ENCODE measurements at places on chromosomes 2 and 18.

GRCh38 chr2:195649629-195650190 lies 7.3 kb upstream of the SLC39A10 start:
- no peak for DNase-seq

DNA sequence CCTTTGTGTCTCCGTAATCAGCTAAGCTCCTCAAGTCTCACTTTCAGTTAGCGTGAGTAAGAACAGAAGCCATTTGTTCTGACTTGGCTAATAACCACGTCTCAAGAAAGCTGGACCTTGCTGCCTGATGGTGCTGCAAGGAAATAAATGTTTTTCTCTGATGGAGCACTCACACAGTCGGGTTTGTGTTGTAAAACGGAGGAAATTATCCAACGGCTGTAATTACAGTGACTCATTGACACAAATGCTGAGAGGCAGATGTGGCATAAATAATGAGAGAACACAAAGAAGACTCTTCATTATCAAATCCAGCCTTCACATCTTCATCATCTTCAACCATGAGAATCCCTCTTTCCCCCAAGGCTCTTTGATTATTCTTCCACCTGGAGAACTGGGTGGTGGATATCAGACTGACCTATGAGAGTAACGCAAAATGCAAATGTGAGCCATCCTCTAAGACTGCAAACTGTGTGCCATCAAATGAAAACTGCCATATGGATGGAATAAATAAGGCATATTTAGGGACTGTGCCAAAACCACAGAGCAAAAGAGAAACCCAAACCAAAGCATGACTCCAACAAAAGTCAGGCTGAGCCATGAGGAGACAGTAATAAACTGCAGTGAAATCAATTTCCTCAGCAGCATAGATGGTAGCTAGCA lies 252.6 kb downstream of the RND3 start:
- peak; percentile 19 for DNase-seq

- DNase-seq: no peak
Observed at GRCh38 chr18:10381951-10382350, 72.5 kb upstream of the APCDD1 start.

GRCh38 chr2:177143444-177143843 lies 69.2 kb upstream of the HNRNPA3 start:
- no peak for DNase-seq

DNA sequence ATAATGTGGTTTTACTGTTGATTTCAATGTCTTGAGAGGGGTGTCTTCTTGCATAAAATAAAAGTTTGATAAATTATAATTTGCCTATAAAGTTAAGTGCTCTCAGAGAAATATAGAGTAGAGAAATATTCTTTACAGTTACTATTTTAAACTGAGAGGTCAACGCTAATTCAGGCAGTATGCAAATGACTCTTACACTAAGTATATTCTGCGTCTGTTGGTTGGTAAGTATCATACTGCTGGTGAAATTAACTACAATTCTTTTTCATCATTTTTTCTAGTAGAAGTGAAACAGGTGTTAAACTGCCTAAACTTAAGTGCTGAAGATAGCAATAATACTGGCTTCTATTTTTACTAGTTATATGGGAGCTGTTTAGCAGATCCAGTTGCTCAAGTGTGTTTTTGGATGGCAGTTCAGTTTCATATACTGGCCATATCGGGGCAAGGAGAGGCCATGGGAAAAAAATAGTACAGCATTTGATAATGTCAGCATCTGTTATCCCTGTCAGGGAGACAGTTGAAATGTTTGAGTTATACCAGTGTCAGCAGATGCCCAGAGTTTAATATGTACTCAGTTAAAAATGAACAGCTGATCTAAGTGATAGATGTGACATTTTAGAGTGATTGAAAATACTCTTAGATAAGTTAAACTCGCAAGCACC lies 86.2 kb downstream of the MIB1 start:
- DNase-seq: no peak

- DNase-seq: no peak
Observed at GRCh38 chr2:104736026-104736425, 117.9 kb upstream of the POU3F3 start.

- no peak for DNase-seq
Observed at GRCh38 chr18:31376477-31376876, at the start of gene DSG4. TSS of gene DSG4 (plus strand) at chr18:31376777. CDS start at chr18:31376912, 135 bp downstream.

GRCh38 chr2:84319581-84319980 lies 139.5 kb downstream of the SUCLG1 start:
- DNase-seq: no peak

DNA sequence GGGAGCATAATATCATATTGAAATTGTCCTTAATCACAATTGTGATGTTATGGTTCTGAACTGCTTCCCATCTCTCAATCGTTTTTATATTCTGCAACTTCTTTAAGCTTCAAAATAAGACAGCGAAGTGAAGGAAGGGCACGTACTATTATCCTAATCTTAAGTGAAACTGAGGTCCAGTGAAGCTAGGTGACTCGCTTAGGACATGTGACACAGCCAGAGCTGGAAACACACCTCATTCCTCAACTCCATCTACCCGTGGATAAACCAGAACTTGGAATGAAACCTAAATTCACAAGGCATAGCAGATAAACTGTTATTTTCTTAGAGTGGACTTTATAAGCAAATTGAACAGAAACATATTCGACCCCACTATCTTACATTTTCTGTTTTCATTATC lies 191.2 kb upstream of the PXDN start:
- no peak for DNase-seq

DNA sequence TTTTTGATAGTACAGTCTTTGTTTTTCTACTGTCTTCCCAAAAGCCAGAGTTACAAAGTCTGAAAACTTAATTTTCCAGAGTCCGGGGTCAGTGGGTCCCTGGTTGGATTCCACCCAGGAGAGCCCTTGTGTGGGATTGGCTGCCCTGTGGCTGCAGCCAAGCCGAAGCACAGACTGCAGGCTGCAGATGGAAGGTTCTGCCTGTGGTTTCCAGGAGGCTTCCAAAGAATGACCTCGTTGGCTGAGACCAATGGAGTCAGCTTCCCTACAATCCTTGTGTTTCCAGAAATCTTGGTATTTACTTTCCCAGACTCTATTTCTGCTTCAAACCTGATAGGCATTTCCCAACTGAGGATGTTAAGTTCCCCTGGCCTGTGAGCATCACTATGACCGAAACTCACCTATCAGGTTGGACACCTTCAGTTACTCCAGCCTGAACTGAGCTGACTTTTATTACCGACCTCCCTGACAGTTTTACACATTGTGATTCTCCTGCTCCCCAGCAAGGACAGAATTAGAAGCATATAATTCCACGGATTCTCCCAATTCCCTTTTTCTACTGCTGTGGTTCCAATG lies 117.5 kb upstream of the CCDC68 start:
- no peak for DNase-seq

- DNase-seq: no peak
Observed at GRCh38 chr2:163659224-163659623, 76.6 kb downstream of the FIGN start.

GRCh38 chr2:17052001-17052400 lies 386.4 kb upstream of the CYRIA start:
- DNase-seq: no peak

DNA sequence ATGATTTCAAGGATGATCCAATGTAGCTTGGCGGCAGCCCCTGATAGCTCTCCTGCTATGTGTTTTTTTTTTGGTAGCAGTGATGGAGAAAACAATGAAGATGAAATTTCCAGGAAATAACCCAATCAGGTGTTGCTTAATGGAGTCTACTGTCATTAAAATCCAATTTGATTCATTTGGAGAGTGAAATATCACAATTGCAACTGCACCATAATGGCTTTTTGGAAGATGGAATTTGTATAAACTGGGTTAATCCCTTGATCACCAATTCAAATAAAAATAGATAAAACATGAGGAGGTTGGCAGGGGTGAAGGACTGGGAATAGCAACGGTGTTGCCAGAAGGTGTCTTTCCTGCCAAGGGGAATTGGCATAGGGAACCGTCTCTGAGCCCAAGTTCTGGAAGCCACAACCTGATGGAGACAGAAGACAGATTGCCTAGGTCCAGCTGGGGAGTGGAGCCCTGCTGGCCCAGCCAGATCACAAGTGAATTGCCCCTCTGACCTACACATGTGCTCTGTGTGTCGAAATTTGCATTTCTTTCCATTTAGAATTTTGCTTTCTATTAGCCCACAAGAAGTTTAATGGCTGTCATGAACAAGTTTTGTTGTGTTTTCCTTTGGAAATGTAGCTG lies 170.3 kb upstream of the SPRED2 start:
- no peak for DNase-seq

DNA sequence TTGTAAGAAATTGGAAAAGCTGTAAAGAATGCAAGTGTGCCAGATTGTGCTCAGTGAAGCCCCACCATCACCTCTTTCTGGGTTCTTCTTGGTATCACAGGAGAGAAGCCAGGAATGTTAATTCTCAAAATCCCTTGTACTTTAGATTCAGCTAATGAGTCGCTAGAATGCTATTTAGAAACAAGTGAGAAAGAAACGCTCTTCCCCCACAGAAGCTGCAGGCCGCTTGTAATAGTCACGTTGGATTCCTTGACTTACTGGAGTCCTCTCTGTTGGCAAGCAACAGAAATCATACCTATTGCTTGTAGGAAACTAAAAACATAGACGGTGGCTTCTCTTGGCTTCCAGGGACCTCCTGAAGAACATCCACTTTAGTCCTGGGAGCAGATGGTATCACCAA lies 375.6 kb upstream of the LRATD1 start:
- no peak for DNase-seq

- DNase-seq: no peak
Observed at GRCh38 chr2:16303761-16304160, 361.9 kb downstream of the CYRIA start.

DNA sequence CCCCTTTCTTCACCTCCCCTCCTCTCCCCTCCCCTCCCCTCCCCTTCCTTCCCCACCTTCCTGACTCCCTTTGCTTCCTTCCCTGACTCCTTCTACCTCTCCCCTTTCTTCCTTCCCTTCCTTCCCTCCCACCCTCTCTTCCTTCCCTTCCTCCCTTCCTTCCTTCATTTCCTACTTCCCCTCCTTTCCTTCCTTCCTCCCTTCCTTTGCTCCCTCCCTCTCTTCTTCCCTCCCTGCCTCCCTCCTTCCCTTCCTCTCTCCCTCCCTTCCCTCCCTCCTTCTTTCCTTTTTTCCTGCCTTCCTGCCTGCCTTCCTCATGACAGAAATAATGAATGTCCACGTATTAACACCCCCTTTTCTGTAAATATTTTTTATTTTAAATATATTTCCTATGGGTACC lies 260.2 kb downstream of the ZNF407 start:
- DNase-seq: no peak

- DNase-seq: no peak
Observed at GRCh38 chr2:123606631-123607030, 418.5 kb upstream of the CNTNAP5 start.

DNA sequence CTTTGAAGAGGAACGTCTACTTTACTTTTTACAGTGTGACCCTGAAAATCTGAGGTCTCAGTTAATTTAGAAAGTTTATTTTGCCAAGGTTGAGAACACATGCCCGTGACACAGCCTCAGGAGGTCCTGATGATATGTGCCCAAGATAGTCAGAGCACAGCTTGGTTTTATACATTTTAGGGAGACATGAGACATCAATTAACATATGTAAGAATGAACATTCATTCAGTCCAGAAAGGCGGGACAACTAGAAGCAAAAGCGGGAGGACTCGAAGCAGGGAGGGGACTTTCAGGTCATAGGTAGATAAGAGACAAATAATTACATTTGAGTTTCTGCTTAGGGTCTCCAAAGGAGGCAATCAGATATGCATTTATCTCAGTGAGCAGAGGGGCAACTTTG lies 23.7 kb downstream of the ELMOD3 start:
- DNase-seq: no peak

DNA sequence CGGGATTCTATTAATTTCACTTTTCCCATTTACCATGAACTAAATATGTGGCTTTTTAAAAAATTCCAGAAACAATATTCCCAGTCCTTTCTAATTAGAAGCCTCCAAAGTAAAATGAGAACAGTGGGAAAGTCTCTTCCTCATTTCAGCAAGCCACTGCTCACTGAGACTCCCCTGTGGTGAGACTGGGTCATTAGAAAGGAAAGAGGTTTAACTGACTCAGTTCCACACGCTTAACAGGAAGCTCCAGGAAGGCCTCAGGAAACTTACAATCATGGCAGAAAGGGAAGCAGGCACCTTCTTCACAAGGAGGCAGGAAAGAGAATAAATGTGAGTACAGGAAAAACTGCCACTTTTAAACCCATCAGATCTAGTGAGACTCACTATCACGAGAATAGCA lies 258.9 kb upstream of the CHAC2 start:
- no peak for DNase-seq

DNA sequence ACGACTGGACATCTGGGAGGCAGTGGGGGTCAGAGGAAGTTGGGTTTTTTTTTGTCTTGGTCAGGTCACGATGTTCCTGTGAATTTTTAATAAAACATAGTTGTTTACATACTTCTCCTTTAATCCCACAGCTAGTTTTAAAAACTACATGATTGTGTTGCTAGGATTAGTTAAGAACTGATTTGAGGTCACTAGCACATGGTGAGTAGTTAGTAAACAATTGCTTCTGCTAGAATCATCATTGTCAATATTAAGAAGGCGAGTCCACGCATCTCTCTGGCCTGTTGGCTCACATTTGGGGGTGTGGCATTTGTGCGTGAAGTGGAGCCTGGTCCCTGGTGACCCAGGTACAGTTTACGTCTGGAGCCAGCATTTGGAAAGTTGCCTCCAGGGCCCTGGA lies 59.4 kb downstream of the AGAP1 start:
- DNase-seq: no peak

DNA sequence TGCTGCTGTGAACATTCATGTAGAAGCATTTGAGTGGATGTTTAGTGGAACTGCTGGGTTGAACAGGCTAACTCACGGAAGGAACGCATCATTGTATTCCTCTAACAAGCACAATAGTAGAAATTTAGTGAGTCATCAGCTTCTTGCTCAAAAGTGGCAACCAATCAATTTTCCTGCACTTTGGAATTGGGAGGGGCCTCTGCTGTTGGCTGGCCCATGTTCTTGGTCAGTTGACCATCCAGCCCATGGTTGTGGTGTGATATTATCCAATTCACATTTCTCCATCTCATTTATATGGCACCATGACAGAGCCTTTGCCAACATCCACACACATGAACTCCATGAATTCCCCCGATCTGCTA lies 95.0 kb downstream of the TNFRSF11A start:
- no peak for DNase-seq

GRCh38 chr2:235563056-235563910 lies 69.4 kb downstream of the AGAP1 start:
- DNase-seq: no peak

GRCh38 chr18:62186499-62186773 lies 420 bp downstream of the PIGN start:
- DNase-seq: no peak

GRCh38 chr2:24919037-24919505 lies 966 bp downstream of the ADCY3 start:
- DNase-seq: no peak
